ENCODE measurements at places on chromosomes 1 and 21.

GRCh38 chr1:205444300-205444930, 11.4 kb downstream of the BLACAT1 start:
- no peak for DNase-seq

DNA sequence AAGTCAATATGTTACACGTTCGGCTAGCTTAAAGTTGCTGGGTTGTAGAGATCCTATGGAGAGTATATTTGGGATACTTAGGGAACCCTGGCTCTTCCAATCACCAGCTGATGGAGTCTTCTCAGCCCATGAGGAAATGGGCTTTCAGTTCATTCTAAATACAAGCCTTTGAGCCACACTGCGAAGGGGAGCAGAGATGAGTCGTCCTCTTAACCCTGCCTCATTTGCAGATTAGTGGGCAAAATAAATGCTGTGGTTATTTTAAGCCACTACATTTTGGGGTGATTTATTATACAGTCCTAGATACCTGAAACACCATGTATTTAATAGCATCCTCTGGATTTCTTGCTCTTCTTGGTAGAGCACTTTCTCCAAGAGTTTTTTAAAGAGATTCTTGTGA, 19.0 kb upstream of the VCAM1 start:
- no peak for DNase-seq

DNA sequence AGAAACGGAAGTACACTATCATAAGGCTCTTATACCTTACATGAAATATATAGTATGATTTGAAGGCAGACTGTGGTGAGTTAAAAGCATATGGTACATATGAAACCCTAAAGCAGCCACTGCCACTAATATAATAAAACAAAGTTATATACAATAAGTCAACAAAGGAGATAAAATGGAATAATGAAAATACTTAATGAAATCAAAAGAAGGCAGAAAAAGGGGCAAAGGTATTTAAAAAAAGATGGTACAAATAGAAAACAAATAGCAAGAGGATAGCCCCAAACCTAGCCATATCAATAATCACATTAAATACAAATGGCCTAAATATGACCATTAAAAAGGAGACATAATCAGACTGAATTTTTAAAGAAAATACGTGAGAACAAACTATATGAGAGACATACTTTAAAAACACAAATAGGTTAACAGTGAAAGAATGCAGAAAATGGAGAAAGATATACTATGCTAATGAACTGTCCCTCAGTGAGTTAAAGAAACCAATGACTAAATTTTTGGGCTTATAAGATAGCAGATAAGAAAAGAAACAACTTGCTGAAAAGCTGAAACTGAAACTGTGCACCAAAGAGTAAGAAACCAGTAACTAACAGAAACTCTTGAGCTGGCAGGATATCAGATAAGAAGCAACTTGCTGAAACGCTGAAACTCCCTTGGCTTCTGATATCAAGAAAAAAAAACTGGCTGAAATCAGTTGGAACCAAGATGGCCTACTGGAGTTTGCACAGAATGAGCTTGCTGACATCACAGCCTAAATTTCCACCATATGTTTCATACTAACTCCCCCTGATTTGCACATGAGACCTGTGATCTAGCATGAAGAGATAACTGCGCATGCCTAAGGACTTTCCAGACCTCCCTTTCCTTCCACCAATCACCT, 44.3 kb upstream of the IL10 start:
- DNase-seq: no peak

GRCh38 chr1:50358962-50359361, 64.3 kb downstream of the DMRTA2 start:
- DNase-seq: no peak

Data from T-helper 9 cell (primary cell).